Fibroblast of skin of scalp (primary cell): ENCODE measurements at places on chromosomes 5 and 9.

DNA sequence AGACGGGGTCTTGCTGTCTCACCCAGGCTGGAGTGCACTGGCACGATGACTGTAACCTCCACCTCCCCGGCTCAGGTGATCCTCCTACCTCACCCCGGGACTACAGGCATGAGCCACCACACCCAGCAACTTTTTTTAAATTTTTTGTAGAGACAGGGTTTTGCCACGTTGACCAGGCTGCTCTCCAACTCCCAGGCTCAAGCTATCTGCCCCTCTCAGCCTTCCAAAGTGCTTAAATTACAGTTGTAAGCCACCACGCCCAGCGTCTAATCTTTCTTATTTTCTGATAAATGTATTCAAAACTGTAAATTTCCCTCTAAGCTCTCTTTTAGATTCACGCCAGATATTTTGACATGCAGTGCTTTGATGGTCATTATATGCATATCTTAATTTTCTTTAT lies 10.3 kb downstream of the FRRS1L start:
- no peak for DNase-seq

- DNase-seq: peak; percentile 45
Observed at GRCh38 chr5:95962785-95963184, 1.1 kb upstream of the ELL2 start.

- DNase-seq: peak; percentile 8
Observed at GRCh38 chr9:89313842-89314241, 2.8 kb downstream of the CKS2 start.

DNA sequence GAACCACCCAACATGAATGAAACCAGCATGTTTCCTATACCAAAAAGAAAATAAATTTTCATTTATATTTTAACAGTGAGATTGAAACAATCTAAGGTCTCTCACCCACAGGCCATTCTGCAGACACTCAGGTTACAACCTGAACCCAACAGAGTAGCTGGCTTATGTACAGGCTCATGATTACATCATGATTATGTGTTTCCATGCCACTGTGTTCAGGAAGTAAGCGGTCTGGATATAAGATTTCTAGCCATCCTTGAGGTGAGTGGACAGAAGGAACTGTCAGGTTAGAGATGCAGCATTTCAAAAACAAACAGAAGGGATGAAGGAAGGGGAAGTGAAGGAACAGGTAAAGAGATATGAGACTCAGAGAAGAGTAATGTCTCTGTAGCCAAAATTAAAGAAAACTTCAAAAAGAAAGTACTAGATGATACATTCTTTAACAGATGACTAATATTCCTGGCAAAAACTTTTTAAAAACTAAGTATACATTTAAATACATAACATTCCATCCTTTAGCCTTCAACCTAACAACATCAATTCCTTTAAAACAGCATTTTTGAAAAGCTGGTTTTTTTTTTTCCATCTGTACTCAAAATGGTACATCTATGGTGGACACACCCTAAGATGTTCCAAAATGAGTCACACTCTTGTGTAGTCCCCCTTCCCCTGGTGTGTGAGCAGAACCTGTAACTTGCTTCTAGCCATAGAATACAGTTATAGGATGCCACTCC lies 119.8 kb downstream of the LPAR1 start:
- DNase-seq: peak; percentile 88

DNA sequence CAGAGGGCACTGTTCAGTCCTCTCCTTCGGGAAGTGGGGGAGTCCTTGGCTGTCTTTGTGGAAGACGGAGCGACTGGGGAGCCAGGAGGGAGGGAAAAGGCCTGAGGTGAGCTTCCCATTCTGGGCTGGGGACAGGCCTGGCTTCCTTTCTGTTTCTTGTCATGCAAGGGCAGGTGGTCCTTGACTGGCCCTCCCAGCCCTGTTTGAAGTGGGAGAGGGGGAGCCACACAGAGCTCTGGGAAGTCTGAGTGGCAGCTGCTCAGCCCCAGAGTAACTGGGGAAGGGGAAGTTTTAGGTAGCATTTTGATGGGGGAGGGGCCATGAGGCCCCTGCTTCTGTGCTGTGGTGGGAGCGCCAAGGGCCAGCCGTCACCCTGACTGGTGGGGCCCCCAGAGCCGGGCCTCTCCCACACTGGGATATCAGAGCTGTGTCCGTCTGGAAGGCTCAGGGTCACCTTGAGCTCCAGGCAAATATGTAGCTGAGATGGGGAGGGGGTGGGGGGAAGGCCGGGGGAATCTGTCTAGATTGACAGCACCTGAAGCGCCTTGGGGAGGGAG lies 6.5 kb downstream of the UNC5A start:
- no peak for DNase-seq

DNA sequence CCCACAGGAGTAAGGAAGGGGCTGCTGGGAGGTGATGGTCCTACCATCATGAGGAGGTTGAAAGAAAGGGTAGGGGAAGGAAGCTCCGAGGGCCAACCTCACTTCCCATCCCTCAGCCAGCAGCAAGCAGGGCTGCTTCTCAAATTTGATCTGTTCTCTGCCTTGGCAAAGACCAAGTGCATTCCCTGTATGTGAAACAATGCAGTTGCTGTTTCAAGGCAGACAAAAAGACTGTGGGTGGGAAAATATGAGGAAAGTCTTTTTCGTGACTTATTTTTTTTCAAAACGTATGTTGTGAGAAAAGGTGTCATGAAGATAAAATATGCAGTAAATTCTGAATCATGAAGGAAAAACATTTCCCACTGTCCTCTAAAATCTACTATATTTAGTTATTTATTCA lies 165.9 kb downstream of the ARSB start:
- peak; percentile 44 for DNase-seq

DNA sequence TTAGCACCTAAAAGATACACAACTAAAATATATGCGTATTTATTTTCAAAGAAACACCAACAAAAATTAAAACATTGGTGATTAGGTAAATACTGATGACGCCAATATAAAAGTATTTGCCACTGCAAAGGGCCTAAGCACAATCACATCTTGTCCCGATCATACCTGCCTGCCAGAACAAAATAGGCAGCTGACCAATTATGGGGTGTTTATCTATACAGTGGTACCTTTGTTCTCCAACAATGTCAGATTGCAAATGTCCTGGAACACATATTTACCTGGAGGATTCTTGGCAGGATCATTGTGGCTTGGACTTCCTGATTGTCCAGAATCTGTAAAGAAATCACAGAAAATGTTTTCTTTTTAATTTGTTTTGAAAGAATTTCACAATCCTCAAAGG lies 134.5 kb downstream of the NFIB start:
- no peak for DNase-seq

GRCh38 chr9:95907794-95908193 lies 32.3 kb downstream of the ERCC6L2 start:
- DNase-seq: no peak

DNA sequence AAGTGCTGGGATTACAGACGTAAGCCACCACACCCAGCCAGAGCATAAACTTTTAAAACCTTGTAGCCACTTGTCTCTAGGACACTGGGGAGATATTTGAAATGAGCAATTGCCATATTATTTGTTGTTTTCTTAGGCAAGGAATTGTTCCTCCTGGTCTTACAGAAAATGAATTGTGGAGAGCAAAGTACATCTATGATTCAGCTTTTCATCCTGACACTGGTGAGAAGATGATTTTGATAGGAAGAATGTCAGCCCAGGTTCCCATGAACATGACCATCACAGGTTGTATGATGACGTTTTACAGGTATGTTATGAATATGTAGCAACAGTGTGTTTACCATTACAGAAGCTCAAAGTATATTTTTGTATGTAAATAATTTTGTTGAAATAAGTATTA lies 30.5 kb downstream of the SFXN1 start:
- no peak for DNase-seq

DNA sequence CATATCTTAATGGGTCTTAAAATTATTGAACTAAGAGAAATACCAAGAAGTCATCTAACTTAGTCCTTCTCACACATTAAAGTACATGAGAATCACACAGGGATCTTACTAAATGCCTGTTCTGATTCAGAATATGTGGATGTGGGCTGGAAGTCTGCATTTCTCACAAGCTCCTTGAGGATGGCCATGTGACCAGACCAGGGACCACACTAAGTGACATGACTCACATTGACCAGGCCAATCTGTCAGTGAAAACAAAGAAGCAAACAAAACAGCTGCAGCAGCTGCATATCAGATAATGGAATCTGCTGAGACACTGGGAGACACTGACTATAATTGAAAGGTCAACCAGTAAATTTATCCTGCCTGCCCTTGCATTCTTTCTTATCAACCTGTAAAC lies 110.5 kb downstream of the ADAMTS12 start:
- DNase-seq: peak; percentile 74

GRCh38 chr5:62762503-62762902 lies 183.9 kb downstream of the LRRC70 start:
- no peak for DNase-seq

DNA sequence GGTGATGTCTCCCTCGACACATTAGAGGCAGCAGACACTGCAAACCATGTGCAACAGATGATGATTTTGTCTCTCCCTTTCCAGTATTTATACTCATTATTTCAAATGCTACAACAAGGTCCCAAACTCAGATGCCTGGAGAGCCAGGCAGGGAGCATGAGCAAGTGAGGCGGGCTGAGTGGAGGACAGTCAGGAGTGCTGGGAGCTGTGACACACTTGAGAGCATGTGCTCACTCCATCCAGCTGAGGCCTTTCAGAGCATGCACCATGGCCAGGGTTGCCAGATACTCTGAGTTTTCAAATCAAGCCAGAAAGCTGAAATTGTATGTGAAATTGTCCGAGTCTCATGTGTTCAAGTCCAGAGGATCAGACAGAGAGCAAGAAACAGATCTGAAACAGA lies 55.8 kb upstream of the SLC2A8 start:
- no peak for DNase-seq

DNA sequence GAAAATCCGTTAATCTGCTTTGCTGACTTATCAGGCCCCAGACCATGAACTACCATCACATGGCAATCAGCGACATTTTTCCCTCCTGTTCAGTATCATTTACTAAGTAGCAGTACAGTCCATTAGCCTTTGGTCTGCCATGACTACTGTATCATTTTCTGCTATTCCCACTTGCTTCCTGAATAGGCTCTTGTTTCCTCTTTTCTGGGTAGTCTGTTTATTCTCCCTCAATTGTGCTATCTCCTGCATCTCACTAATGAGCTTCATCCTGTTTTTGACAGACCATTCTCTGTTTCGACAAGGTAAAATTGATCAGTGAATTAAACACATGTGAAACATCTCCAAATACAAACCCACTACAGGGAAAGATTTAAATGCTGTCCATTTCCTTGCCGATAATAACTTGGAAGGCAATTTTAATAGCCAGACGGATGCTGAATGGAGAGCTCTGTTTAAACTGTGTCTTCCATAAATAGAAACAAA lies 263.5 kb upstream of the ANKRD55 start:
- DNase-seq: no peak

DNA sequence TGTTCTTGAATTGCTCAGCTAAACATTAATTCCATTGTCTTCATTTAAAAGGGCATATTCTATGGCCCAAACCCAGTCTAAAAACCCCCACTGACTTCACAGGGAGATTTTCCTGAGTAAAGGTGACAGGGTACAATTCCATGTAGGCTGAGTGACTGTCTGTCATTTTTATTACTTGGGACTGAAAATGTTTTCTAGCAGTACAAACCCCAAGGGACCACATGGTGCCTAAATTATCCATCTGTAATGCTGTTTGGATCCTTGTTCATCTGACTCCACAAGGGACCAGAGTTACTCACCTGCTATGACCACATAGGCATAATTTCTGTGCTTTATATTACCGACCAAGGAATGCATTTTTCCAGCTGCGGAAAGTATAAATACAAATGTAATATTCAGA lies 349.1 kb downstream of the ZNF608 start:
- no peak for DNase-seq

DNA sequence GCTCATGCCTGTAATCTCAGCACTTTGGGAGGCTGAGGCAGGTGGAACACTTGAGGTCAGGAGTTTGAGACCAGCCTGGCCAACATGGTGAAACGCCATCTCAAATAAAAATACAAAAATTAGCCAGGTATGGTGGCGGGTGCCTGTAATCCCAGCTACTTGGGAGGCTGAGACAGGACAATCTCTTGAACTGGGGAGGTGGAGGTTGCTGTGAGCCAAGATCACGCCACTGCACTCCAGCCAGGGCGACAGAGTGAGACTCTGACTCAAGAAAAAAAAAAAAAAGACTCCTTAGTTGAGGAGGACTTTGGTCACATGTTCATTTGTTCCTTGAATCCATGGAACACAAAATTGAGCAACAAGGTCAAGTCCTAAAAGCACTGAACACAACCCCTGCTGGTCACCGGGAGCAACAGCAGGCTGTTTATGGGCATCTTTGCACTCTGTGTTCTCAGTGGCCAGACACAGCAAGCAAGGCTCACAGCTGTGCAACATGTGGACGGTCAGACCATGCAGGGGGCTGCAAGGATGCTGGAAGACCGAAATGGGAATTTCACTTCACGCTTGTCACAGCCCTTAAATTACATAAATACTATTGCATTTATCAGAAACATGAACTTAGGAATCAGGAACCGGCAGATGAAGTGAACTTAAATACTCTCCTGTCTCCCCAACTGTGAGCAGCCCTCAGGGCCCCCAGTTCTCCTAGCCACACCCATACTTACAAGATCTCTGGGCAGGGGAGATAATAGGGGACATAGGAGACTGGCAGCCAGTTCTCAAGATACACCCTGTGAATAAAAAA lies 2.8 kb downstream of the GBGT1 start:
- peak; percentile 64 for DNase-seq

- peak; percentile 63 for DNase-seq
Observed at GRCh38 chr5:160054831-160055230, 45.9 kb downstream of the TTC1 start.

DNA sequence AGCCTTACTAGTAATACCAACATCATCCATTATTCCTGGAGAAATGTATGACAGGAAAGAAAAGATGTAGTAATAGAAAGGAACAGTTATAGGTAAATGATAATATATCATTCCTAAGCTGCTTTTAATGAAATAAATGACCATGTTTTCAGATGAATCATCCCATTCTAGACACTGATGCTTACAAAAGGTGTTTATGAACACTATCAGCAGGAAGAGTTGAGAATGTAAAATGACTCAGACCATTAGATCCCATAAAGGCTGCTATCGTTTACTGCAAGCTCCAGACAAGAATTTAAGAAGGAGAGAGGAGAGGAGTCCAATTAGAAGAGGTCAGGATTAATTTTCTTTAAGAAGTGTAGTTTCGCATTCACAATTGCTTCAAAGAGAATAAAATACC lies 1033.5 kb downstream of the EFNA5 start:
- no peak for DNase-seq
